ENCODE measurements at places on chromosomes 4 and X.

DNA sequence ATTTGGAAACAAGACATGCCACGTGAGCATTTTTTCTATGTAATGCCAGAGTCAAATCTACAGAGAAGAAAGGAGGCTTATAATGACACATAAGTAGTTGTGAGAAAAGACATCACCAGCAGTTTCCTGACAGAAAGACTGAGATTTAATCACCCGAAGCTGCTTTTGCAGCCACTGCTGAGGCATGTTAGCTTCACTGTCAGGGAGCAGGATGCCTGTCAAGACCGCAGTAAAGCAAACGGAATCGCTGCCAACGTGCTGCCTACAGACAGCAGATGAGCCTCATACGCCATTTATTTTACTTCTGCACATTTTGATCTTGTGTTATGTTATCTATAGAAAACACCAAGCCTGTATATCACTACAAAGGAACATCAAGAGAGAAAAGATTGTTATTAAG is 68.7 kb upstream of the NDST3 start:
- no peak for DNase-seq

DNA sequence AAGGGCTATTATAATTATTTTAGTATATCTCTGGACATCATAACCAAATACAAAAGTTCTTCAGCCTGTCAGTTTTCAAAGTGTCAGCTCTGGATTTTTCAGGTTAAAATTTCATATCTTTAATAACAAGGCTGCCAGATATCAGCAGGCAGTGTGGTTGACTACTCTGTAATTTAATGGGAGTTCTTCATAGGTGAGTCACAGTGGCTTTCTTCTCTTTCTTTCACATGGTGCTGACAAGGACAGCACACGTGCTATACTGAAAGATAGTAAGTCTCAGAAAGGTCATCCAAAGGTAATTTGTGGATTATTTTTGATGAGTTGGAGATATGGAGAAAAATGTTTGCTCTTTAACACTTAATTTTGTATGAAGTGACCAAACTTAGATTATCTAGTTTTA is 43.2 kb downstream of the GALNT7 start:
- no peak for DNase-seq

DNA sequence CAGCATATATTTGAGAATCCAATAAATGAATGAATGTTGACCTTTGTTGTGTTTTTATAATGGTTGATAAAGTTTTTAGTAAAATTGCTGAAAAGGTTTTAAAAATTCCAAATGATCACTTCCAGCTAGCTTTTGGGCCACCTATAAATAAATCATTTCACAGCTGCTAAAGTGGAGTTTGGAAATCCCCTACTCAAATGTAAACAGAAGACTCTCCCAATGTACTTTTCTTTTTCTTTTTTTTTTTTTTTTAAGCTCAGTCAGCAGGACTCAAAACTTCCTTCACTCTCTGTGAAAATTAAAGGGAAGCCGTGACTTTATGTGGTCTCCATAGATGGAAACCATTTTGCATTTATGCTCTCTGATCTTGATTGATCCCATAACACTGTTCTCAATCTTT is 45.2 kb downstream of the CXCL13 start:
- DNase-seq = no peak

DNA sequence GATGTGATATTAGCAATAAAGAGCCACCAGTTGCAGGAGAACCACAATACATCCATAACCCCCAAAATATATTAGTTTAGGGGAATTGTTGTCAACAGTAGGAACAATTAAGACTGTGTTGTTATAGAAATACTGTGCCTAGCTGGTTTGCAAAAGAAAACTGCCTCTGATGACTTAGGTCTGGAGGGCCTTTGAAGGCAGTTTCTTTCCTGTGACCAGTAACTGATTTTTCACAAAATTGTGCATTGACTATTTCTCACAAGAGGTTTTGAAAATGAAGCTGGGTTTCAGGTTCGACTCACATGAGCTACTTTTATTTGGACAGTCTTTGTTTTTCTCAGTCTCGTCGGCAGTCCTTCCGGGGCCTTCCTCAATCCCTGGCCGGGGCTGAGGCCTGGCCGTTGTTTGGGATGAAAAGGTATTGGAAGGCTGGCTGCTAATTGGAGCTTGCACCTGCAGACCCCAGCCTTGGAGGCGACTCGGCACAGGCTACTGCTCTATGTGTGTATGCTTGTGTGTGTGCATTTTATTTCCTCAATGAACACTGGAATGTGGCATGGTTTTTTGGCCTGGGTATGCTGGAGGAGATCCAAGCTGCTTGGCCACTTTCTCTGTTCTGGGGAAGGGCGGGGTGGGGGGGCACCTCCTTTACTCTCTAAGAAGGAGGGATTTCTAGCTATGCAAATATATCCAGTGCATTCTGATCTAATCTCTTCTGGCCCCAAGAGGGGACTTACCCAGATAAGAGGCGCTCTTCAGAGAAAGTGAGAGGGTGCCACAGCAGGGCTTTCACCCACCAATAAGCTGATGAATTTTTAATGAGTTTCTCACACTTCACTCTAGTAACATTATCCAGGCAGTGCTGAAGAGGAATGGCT is 49.5 kb upstream of the LNX1 start:
- peak; percentile 19 for DNase-seq

DNA sequence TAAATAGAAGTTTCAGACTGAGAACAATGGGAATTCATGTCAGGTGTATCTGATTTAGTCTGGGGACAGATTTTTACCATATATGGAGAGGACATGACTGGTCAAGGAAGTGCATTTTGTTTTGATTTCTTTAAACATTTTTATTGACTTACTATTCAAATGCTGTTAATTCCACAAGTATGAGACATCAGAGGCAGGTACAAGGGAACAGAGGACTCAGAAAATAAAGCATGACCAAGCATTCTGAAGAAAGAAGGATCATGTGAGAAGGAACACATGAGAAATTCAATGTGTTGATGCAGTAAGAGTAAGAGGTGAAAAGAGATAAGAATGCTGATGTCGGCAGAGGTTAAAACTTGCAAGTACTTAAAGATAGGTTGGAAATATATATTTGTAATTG is 1452.6 kb downstream of the PCDH7 start:
- DNase-seq = no peak

GRCh38 chr4:81164126-81164525 is 50.9 kb downstream of the PRKG2 start:
- no peak for DNase-seq

- DNase-seq = peak; percentile 76
Measured at GRCh38 chrX:72126539-72127140, 5.1 kb downstream of the RTL5 start.

GRCh38 chr4:165967486-165967885 is 94.4 kb downstream of the TLL1 start:
- no peak for DNase-seq

GRCh38 chr4:172169871-172170270 is 356.7 kb downstream of the GALNTL6 start:
- DNase-seq = no peak

- no peak for DNase-seq
Measured at GRCh38 chr4:114599903-114600552, 1.4 kb downstream of the UGT8 start.

GRCh38 chr4:175772170-175772705 is 39.8 kb downstream of the GPM6A start:
- no peak for DNase-seq

DNA sequence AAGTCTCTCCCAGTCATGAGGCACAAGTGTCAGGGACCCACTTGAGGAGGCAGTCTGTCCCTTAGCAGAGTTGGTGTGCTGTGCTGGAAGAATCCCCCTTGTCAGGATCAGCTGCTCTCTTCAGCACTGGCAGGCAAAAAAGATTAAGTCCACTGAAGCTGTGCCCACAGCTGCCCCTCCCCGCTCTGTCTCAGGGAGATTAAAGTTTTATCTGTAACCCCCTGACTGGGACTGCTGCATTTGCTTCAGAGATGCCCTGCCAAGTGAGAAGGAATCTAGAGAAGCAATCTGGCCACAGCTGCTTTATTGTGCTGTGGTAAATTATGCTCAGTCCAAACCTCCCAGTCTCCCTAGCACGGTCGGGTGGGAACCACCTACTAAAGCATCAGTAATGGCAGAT is 37.4 kb upstream of the HEPH start:
- DNase-seq = no peak

- DNase-seq = no peak
Measured at GRCh38 chr4:132982151-132982550, 166.9 kb upstream of the PCDH10 start.

Data from GM13976 (cell line).